ENCODE measurements at places on chromosomes 5 and 9.

- DNase-seq = no peak
Measured at GRCh38 chr9:93181672-93182435, 2.1 kb upstream of the WNK2 start.

GRCh38 chr9:37283730-37284325 is 138.7 kb upstream of the GRHPR start:
- DNase-seq = no peak

GRCh38 chr9:114396558-114397218 is 8.9 kb upstream of the AKNA start:
- DNase-seq = no peak

DNA sequence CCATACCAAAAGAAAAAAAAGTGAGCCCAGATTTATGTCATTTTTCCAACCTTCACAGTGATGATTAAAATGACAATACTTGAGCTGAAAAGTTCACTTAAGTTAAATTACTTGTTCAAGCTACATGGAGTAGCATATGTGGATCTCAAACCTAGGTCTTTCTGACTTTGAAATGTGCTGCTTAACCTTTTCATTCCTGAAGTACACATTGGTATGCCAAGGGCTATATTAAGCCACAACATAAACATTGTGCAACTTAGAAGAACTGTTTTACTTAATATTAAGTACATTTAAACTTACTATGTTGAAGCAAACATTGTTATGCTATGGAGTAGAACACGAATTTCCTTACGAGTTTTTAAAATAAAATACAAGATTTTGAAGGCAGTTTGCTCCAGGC is 105.0 kb downstream of the GIN1 start:
- DNase-seq = no peak

DNA sequence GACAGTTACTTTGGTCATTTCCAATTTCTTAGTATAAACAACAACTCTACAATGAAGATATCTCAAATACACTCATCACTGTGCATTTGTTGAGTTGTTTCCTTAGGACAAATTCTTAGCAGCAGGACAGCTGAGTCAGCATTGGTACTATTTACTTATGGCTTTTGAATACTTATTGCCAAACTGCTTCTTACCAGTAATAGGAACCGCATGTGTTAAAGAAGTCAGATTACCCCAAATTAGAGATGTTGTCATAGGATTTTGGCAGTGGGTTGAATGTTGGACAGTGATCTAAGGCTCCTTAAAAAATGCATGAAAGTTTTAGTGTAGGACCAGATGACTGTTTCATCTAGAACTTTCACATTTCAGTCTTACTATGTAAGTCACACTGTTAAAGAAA is 280.1 kb upstream of the DMRT1 start:
- no peak for DNase-seq

- no peak for DNase-seq
Measured at GRCh38 chr5:71828291-71829040, 109.4 kb downstream of the CARTPT start.

DNA sequence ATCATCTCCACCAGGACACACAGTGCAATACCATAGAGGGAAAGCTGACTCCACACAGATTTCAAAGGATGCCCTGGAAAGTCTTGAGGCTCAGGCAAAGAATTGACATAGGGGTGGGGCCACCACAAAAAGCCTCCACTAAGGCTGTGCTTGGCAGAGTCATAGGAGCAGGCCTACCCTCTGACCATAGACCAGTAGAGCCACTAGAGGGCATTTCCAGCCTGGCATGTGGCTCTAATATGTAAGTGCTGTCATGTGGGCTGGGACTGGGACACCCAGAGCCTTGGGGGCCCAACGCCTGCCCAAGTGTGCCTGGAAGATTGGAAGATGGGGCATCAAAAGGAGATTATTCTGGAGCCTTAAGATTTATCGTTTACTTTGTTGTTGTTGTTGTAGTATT is 726.0 kb downstream of the DNAH5 start:
- no peak for DNase-seq

DNA sequence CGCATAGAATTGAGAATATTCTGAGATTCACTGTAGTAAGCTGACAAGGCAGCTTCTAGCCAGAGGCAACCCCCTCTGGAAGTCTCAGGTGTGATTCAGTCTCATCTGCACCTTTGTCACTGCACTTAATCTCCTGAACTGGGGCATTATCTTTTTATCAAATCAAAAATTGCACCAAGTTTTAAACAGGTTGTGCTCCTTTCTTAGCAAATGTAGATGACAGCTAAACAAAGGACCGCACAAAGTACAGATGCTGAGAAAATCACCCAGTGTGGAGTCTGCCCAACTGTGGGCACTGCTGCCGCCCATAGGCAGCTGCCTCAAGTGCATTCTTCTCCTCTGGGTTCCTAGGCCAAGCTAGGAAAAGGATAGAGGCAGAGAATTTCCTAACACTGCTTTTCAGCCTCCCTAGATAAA is 51.1 kb downstream of the STARD4 start:
- DNase-seq = peak; percentile 0

DNA sequence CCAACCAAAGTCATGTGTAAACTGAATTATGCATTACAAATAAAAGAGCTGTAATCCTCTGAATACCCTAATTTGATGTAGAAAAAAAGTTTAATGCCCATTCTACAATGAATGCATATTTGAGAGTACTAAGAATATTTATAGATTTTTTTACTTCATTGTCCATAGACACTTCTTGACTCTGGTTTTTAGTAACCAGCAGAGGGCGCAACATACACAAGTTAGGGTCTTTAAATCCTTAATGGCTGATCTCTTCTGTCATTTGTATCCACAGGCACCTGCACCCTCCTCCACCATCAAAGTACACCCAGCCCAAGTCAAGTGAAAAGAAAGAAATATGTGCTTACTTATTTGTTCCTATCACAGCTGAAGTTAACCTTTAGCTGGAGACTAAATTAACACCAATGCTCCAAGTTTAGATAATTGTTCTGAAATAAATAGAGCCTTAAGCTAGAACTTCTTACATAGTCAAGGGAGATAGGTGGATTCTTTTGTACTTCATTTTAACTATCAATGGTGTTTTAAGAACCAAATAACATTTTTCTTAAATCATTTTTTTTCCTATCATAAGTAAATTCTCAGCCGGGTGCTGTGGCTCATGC is 524.2 kb upstream of the DAB2 start:
- peak; percentile 74 for DNase-seq

DNA sequence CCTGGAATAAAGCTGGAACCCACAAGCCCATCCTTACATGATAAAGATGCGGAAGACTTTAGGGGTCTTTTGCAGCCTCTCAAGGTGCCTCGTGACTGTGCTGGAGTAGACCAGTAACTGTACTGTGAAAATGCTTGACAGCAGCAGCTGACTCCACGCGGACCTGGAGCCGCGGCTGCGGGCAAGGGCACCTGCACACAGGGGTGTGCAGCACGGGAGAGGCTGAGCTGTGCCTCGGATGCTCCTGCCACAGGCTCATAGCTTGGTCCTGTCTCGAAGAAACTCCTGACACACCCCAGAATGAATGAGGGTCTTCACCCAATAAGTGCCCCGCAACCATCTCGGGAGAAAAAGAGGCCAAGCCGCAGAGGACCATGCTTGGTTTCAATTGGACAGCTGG is 40.3 kb upstream of the CEP72 start:
- DNase-seq = no peak

GRCh38 chr5:83972909-83973308 is 252.3 kb upstream of the HAPLN1 start:
- no peak for DNase-seq

DNA sequence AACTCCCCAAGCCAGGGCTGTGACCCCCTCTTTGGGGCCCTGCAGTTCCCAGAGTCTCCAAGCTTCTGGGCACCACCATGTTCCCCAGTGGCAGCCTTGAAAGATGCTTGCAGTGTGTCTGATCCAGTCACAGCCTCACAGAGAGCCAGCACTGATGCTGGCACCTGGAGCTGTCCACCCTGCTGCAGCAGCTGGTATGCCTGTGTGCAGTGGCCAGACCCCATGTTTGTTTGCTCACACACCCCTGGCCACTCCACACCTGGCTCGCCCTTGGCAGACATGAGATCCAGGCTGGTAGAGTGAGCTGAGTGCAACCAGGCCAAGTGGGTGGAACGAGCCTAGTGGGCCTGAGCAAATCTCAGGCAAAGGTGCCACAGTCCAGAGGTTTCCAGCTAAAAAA is 106.0 kb downstream of the C9orf50 start:
- no peak for DNase-seq

GRCh38 chr5:83547161-83547560 is 75.6 kb downstream of the VCAN start:
- no peak for DNase-seq

DNA sequence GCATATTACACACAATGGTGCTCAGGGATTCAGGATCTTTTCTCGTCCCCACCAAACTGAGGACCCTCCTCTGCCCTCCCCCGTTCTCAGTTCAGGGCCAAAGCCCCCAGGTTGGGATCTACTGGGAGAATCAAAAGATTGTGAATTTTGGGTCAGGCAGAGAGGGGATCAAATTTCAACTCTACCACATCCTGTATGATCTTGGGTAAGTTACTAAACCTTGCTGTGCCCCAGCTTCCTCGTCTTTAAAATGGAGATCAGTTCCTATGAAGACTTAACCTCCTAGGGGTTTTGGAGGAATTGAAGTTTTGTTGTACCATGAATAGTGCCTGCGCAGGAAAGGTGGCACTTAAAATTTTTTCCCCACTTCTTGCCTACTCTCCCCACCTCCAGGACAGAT is 62.4 kb downstream of the RAI14 start:
- DNase-seq = no peak

DNA sequence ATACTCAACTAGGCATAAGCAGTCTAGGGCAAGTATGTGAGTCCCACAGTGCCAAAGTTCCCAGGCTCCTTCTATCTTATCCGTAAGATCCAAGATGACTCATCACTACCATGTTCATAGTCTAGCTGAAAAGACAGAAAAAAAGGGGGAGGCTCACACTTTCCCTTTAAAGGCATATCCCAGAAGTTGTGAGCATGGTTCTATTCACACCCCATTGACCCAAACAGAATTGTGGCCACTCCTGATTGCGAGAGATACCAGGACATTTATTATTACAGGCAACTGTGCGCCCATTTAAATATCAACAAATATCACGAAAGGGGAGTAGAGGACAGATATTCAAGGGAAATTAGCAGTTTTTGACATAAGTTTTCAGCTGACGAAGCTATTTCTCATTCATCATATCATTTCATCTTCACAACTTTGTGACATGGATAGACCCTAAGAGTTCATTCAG is 8.1 kb upstream of the PFDN1 start:
- DNase-seq = no peak

GRCh38 chr5:58069846-58070245 is 390.0 kb downstream of the PLK2 start:
- DNase-seq = no peak

DNA sequence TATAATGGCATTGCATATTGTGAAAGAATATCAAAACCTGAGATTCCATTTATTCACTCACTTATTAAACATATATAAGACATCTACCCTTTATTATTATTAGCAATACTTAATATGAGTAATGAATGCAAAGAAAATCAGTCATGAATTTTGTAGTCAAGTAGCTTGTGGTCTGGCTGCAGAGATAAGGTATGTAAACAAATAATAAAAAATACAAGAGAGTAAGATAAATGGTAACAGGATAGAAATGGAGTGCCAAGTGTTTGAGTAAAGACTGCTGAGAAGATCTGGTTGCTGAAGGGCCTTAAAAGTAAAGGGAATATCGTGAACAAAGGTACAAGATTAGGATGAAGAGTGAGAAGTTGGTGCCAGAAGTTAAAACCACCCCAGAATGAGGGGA is 18.4 kb downstream of the TRIM32 start:
- DNase-seq = no peak

DNA sequence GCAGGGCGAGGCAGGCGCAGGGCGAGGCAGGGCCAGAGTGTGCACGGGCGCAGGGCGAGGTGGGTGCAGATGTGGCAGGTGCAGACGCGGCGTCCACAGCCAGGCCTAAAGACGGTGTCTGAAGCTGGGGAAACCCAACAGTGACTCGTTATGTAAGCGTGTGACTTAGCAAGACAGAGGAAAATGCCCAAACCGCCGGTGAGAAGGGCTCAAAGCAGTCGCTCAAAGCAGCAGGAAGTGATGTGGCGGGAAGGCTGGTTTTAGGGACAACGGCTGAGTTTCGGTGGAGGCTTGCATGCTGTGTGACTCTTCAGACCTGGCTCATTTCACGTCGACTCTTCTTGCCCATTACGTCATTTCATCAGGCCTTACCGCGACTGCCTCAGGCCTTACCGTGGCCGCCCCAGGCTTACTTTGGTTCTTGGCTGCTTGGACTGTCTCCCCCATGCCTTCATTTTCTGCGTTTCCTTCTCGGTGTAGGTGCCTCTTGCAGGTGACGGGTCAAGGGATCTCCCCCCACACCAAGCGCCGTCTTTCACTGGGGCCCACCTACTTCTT is 50.5 kb upstream of the EXOC3 start:
- no peak for DNase-seq

GRCh38 chr9:20351715-20352114 is 270.6 kb downstream of the MLLT3 start:
- no peak for DNase-seq

DNA sequence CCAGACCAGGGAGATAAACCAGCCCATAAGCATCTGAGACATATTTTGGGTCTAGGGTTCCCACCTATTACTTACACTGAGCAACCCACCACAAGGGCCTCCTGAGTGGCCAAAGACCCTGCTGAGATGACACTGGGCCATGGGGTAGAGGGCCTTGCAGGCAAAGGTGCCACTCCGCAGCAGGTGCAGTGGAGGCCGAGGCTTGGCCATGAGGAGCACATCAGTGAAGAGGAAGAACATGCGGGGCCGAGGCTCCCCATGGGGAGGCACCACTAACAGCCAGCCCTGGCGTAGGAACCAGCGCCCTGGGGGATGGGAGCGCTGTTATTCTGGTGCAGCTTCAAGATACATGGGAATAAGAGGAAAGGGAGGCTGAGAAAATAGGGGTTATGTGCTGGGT is 2.6 kb downstream of the ARHGEF39 start:
- no peak for DNase-seq

GRCh38 chr5:134432677-134433359 is 21.1 kb upstream of the CDKN2AIPNL start:
- no peak for DNase-seq

GRCh38 chr5:142568283-142568995 is 117.5 kb downstream of the FGF1 start:
- no peak for DNase-seq

- no peak for DNase-seq
Measured at GRCh38 chr9:93116072-93116961, 17.7 kb downstream of the NINJ1 start.

DNA sequence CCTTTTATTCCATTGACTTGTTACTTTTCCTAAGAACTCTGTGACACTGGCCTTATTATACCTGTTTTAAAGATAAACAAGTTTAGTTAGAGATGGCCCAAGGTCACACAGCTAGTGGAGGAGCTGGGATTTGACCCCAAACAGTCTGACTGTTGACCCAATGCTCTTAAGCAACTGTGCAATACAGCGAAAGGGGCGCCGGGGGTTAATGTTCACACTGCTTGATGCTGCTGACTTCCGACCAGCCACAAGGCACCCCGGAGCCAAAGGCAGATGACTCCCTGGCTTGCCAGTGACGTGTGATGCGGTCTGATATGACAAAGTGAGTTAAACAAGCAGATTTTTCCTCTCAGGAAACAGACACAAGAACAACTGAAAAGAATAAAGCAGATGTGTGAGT is 23.9 kb downstream of the PIK3R1 start:
- no peak for DNase-seq
